ENCODE measurements at places on chromosomes 2 and 18.

- no peak for DNase-seq
Measured at GRCh38 chr2:37833423-37833822, 91.7 kb upstream of the RMDN2 start.

DNA sequence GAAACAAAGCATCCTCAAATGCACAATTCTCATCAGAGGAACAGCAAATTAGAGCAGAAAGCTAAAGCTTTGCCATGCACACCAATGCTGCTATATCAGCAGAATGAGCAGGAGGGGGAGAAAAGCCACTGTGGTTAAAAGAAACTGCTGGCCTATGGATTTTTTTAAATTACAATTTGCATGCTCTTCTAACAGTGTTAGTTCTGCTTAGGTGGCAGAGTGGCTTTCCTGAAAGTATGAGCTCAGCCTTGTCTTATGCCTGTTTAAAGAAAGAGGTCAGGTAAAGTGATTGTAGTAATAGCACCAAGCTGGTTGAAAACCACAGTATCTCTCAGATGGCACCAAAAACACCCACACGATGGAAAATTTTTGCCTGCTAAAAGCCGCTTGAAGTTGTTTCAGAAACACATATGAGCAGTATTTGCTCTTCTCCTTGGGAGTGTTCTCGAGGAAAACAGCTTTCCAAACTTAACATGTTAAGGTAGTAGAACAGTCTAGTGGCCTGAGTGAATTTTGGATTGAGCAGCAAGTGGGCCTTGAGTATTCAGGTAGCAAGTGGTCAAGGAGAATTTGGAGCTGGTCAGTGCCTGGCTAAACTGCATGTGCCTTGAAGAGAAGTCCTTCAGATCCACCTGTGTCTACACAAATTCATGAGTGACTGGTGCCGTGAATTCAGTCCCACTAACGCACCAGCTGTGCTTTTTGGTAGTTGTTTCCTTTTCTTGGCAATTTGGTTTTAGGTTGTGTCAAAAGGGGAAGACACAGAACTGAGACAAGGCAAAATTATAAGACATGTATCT lies 19.6 kb upstream of the NDUFV2 start:
- DNase-seq, result peak; percentile 99

- no peak for DNase-seq
Measured at GRCh38 chr2:208148803-208149202, 2.8 kb upstream of the CRYGB start.

DNA sequence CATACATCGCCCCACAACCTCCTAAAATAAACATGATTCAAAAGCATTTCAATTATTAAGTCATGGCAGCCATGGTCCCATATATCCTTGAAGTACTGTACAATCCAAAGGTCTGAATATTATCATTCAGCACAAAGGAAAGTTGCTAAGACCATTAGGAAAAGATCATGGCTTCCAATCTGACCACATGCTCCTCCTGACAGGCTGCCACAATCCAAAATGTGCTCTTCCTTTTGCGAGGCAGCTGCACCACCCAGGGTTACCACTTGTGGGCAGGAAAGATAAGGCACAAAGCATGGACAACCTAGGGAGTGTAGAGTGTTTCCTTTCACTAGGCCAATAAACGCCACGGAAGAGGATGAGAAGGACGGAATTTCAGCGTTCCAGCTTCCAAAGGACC lies 5.4 kb downstream of the BOLA3 start:
- no peak for DNase-seq

GRCh38 chr2:226835796-226836547 lies at the start of gene RHBDD1:
Gene RHBDD1 (plus strand): TSS chr2:226836054. CDS start chr2:226864694, 28,640 bp downstream.
- DNase-seq, result peak; percentile 96

- DNase-seq, result no peak
Measured at GRCh38 chr2:36357847-36358659, 2.5 kb downstream of the CRIM1 start.

- no peak for DNase-seq
Measured at GRCh38 chr2:204407204-204408014, 137.9 kb upstream of the PARD3B start.

GRCh38 chr2:150126143-150126740 lies 361.2 kb downstream of the RND3 start:
- no peak for DNase-seq

GRCh38 chr18:79864006-79864725 lies 66.4 kb downstream of the KCNG2 start:
- DNase-seq, result no peak

DNA sequence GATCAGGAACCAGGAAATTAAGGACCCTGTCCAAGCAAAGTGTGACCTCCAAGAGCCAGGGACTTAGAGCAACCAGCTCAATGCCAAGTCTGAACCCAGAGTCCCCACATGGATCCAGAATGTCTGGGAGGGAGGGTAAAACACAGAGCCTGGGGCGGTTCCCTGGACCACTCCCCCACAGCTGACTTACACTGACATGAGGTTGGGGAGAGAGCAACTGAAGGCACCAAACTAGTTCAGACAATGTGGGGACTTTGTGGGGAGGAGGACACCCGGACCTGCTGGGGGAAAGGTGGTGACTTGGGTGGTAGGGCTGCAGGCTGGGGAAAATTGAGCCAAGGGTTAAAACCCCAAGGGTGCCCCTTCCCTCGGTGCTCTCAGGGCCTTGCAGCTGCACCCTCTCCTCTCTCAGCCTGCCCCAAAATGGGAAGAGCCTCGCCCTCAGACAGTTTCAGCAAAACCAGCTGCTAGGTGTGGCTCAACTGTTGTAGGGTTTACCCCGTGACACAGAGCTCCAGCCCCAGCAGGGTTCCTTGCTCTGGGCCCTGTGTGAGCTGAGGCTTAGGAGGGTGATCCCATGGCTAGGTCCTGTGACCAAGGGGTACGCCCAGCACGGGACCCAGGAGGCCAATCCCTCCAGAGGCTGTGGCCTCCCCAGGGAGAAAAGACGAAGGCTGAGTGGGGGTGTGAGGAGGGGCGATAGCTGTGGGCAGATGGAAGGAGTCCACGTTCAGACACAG lies 28.6 kb downstream of the MARCO start:
- DNase-seq, result no peak

GRCh38 chr2:147888680-147889079 lies 43.9 kb downstream of the ACVR2A start:
- peak; percentile 82 for DNase-seq

DNA sequence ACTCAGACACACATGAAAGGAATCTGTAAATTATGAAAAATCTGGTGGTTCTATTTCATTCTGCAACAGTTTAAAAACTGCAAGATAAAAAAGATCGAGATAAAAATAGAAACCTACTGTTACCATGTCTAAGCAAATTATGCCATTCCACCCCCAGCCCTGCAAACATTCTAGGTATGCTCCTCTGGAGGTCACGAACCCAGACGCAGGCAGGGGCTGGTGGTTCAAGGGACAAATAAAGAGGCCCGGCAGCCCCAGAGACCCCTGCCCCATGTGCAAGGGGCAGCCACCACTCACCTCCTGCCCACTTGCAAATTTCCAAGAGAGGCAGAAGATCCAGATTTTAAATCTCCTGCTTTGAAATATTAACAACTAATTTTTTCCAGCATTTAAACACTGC lies 210.5 kb downstream of the ANAPC1 start:
- DNase-seq, result no peak

GRCh38 chr2:194700116-194700515 lies 956.9 kb upstream of the SLC39A10 start:
- DNase-seq, result no peak

DNA sequence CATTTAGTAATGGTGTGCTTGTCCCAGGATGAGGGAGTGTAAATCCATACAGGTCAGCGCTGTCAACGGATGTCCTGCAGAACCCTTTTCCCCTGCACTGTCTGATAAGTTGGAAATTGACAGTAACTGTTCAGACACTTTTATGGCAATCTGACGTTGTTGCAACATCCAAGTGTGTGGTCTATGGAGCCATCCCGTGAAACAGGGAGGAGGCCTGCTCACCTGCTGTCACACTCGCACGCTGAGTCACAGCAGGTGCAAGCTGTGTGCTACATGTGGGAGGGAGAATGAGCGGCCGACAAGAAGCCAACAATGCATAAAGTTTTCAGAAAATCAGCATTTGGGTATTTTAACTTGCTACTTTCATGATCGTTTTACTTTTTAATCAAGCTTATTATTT lies 43.7 kb upstream of the RMDN2 start:
- DNase-seq, result no peak

DNA sequence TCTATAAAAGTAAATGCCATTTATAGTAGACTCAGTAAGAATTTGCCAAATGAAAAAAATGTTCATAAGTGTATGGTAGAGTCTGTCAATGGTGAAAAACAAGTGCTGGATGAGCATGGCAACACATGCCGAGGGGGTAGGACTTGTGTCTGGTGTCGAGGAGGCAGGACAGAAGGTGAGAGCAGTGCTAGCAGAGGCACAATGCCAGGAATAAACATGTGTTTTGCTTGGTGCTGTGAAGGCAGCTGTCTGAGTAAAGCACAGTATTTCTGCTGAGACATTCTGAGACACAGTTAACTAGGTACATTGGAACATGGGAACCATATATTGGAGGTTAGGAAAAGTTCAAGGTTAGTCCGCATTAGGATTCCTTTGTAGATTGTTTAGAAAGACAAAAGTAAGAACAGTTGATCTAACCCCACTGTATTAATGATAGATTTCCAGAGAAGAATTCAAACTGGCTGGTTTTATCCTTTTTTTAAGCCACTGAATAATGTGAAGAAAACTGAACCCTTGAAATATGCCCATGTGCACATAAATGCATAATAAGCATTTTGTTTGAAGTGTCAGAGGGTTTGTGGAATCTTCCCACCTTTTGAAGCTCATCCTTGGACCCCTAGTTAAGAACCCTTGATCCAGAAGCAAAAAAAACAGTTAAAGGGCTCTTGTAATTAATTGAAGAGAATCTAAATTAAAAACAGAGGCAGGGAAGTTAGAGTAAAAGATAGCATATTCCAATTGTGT lies 7.1 kb downstream of the RBM45 start:
- no peak for DNase-seq

- DNase-seq, result no peak
Measured at GRCh38 chr2:230961091-230961491, 34.8 kb upstream of the SPATA3 start.

DNA sequence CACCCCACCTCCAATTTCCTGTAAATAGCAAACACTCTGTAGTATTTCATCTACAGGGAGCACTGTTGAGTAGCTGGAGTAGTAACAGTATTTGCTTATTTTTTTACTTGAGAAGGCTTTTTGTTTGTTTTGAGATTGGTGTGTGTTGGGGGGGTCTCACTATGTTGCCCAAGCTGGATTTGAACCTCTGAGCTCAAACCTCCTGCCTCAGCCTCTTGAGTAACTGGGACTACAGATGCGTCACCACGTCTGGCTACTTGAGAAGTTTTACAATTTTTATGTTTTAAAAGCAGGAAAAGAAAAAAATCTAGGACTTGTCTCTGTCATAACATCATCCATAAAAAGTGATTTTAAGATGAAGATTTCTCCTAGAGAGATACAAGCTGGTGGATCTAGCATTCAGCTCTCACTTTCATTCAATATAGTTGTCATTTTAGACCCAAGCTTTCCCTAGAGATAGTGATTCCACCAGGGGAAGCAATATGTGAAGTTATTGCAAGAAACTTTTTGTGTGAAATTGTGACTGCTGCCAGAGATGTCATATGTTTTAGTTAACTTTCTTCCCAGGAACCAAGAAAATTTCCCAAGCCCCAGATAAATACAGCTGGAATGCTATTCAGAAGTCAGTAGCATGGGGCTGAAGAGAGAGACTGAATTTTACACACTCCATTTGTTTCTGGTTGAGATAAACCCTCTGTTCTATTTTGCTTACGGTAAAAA lies 60.2 kb upstream of the MAP4K3 start:
- no peak for DNase-seq

GRCh38 chr18:62413206-62413605 lies 88.1 kb downstream of the TNFRSF11A start:
- no peak for DNase-seq

DNA sequence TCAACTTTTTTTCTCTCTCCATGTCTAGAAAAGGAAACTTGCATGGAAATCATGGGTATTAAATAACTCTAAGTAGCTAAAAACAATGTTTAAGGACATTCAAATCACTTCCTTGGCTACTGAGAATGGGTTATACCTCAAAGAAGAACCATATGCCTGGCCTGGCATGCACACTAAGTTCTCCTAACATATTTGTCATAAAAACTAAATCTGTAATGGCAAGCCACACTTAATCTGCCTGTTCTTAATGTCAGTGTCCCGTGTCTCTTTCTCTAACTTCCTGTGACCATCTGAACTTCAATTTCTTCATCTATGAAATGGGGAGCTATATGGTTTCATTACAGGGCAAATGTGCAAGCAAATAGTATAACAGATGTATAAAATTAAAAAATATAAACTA lies 11.1 kb downstream of the PDE1A start:
- no peak for DNase-seq

GRCh38 chr2:206071807-206072206 lies 14.2 kb downstream of the INO80D start:
- DNase-seq, result no peak

- no peak for DNase-seq
Measured at GRCh38 chr2:136242687-136243277, 124.8 kb upstream of the CXCR4 start.

GRCh38 chr18:35746826-35747339 lies 165.3 kb downstream of the GALNT1 start:
- DNase-seq, result no peak

DNA sequence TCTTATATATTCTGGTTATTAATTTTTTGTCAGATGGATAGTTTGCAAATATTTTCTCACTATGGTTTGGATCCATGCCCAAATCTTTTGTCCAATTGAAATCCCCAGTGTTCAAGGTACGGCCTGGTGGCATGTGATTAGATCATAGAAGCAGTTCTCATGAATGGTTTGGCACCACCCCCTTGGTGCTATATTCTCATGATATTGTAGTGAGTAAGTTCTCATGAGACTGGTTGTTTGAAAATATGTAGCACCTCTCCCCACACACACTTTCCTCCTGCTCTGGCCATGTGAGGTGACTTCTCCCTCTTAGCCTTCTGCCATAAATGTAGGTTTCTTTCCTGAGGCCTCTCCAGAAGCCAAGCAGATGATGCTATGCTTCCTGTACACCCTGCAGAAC lies 107.7 kb upstream of the KYNU start:
- no peak for DNase-seq

GRCh38 chr2:11068079-11068741 lies 87.1 kb upstream of the SLC66A3 start:
- no peak for DNase-seq

Data from MM.1S (cell line).